ENCODE measurements at places on chromosomes 12 and 14.

GRCh38 chr14:78611796-78612571 lies 441.8 kb downstream of the NRXN3 start:
- DNase-seq, result no peak

- no peak for DNase-seq
Measured at GRCh38 chr12:102010265-102010994, 51.4 kb downstream of the WASHC3 start.

DNA sequence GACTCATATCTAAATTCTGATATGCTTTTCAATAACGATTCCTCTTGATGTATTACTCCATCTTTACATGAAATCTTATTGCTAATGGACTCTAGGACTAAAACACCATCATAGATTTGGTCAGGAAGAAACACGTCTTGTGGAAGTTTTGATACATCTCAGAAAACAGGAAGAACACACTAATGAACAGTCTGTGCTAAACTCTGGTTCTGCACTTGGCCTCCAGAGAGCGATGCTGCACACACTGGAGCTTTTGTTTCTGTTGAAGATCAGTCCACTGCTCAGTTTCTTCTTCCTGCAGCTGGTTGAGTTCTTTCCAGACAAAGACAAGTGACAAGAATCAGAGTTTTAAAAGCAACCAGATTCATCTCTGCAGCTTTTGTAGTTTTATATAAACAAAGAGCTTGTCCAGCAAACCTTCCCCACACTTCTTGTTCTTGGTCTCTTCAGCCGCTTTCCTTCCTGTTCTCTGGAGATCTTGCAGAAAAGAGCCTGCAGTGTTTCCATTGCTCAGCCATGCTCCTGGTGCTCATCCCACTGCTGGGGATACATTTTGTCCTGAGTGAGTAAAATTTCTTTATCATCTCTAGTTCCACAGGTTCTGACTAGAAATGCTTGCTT lies 229.1 kb upstream of the OR4E1 start:
- DNase-seq, result no peak

DNA sequence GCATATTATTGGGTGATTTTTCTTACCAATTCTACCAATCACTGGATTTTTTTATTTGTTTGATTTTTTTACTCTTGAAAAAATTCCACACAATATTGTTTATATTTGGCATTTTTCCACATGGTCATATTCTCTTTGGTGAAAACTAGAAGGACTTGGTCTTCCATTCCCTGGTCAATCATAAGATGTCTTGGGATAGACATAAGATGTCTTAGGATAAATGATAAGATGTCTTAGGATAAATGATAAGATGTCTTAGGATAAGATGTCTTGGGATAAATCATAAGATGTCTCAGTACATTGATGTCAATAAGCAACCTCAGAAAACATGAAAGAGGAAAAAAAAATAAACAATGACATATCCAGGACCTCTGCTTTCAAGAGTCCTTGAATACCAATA lies 309.1 kb downstream of the LRFN5 start:
- no peak for DNase-seq

- no peak for DNase-seq
Measured at GRCh38 chr14:89531661-89532335, 114.8 kb upstream of the FOXN3 start.

DNA sequence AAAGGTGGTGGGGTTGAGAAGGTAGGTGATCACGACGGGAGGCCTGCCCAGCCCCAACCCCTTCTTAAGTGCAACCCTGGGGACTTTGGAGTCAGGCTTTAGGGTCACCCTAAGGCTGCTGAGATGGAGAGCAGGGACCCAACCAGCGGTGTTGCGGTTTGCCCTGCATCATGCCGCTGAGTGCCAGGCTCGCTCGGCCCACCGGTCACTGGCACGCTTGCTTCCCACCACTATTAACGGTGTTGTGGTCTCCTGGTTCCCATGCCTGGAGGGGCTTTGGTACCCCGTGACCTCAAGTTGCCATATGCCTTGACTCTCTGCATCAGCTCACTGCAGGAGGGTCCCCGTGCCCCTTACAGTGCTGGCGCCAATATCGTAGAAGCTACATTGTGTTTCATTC lies 18.4 kb upstream of the MEG3 start:
- no peak for DNase-seq

- no peak for DNase-seq
Measured at GRCh38 chr12:52860102-52860823, 11.5 kb upstream of the KRT78 start.

DNA sequence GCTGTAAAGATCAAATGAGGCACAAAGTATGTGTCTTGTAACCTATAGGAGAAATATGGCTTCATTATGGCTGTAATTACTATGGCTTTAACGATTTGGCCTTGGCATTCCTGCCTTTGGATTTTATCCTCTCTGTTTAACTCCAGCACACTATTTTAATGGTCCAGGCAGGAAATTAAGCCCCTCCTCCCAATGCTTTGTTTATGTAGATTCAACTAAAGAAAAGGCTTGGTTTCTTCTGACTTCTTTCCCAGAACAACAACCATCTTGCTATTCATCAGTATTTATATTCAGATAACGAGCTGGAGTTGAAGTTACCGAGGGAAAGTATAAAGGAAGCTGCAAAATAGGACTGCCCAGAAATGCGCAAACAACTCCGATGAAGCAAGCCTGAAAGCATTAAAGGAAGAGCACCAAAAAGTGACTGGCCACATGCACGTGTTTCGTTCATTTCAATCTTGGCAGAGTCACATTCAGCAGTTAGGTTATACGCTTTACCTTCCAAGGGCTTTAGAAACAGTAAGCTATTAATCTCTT lies 104.6 kb downstream of the NELL2 start:
- no peak for DNase-seq

DNA sequence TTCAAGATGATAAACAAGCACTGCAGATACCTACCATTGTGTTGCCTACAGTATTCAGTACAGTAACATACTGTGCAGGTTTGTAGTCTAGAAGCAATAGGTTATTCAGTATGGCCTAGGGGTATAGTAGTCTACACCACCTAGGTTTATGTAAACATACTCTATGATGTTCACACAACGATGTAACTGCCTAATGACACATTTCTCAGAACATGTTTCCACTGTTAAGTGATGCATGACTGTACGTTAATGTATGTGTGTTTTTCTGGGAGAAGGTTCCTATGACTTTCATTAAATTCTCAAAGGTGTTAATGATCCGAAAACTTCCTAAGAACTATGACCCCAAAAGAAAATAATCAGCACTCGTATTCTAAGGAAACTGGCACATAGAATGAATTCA lies 20.9 kb upstream of the CALM1 start:
- no peak for DNase-seq

DNA sequence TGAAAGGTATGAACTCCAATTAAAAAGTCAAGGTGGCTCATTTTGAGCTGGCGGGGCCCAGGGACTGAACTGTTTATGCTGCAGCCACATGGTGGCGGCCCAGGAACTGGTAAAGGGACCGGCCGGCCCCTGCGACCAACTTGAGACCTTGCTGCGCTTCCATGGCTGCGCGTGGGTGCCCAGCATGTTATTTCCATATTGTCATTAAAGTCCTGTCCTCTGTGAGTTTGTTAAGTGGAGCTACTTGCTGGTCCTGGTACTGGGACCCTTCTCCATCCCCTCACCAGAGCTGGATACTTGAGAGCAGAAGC lies 62.3 kb downstream of the BEGAIN start:
- DNase-seq, result no peak

GRCh38 chr14:32508281-32508680 lies 179.2 kb downstream of the AKAP6 start:
- DNase-seq, result no peak

GRCh38 chr12:126869644-126870043 lies 1397.3 kb upstream of the TMEM132C start:
- DNase-seq, result no peak

DNA sequence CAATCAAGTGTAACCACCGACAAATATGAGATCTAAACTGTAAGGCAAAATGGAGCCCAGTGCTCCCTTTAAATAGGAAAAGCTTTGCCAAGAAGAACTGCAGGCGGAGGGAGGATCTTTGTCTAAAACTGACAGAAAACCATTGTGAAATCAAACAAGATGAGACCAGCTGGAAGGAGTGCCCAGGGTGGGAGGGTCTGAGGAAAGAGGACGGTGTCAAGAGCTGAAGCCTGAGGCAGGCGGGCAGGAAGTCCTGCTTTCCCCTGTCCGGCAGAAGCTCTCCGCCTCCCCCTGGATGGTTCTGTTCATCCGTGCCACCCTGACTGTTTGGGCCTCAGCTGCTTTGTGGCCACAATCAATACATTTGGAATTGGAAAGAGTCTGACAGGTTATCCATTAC lies 37.5 kb downstream of the CDC42BPB start:
- DNase-seq, result no peak

DNA sequence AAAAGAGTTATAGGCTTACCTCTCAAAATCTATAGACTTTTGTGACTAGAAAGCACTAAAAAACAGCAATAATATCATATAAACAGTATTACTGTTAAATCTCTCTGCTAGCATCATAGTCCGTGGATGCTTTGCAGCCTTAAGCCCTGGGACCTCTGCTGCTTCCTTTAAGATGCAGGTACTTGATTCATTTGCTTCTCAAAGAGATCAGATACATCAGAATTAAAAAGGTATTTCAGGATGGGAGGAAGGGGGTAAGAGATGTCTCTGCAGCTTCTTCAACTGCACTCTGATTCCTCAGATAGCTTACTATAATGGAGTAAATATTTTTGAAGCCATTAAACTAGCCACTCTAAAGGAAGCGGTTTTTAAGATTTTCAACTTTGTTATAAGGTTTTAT lies 49.3 kb downstream of the PAPLN start:
- no peak for DNase-seq

- DNase-seq, result no peak
Measured at GRCh38 chr12:122886851-122887818, 8.8 kb downstream of the VPS37B start.

GRCh38 chr12:18320036-18320617 lies 58.8 kb downstream of the PIK3C2G start:
- DNase-seq, result no peak

DNA sequence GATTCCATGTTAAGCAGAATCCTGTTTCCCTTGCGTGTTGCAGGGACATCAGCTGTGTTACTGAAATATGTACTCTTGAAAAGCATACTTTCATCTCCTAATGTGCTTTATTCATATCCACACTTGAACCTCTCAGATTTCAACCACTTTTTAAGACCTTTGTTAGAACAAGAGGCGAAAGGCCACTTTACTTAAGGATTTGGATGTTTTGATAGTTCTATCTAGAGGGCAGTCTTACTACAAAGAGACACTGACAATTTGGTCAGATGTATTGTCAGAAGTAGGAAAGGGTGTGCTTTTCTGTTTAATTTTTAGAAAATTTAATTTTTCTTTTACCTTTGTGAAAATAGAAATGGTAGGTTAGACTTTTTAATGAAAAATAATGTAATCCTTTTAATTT lies 267.9 kb downstream of the TMTC2 start:
- DNase-seq, result no peak

DNA sequence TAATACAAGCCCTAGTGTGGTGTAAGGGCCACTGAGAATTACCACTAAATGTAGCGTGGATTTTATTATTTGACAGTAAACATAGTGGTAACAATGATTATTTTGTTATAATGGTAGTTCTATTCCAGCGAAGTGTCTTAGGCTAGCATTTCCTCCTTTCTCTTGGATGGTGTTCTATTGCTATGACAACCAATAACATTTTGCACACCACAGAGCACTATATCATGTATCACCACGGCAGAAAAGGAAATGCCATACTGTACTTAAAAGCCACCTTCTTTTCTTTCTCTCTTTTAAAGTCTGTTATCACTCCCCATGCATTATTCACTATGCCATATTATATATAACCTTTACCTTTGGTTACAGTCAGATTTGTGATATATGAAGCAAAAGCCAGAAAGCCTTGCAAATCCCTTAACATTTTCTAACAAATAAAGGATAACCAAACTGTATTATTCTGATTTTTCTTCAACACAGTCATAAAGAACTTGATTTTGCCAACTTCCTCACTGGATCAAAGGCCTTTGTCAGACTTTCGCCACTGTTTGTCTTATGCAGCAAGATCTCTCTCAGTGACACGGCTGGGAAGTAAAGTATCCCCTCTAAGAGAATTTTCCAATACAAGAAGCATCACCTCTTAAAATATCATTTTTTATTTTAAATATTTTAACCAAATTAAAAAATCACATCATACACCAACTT lies 195.8 kb downstream of the FOXN3 start:
- no peak for DNase-seq

DNA sequence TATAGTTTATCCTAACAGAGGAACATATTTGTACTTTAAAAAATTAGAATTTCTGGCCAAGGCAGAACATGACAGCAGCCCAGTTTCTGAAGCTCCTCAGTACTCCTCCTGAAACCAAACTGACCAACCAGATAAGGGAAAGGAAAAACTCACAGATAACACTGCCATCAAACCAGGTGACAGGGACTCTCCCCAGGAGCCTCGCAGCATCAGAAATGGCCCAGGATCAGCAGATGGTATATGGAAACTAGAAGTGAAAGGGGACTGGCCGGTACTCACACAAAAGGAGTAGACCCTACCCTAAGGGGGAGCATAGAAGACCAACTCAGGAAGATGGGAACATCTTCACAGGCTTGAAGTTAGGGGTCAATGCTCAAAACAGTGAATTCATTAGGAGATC lies 22.0 kb downstream of the GALC start:
- no peak for DNase-seq

DNA sequence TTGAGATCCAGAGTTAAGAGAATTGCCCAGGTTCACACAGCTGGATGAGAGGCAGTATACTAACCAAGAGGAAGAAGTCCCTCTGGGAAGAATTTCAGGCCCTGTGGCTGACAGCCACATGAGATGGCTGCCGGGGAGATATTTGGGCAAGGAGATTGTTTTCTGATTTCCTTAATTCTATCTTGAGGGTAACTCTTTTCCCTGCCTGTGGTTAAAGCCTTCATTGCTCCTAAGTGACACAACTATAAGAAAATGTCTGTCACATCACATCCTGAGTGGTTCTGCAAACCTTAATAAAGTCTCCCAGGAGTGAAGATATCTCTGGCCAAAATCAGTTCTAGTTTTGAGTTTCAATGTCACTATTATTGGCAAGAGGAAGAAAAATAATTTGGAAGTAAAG lies 9.6 kb downstream of the ARHGDIB start:
- no peak for DNase-seq

DNA sequence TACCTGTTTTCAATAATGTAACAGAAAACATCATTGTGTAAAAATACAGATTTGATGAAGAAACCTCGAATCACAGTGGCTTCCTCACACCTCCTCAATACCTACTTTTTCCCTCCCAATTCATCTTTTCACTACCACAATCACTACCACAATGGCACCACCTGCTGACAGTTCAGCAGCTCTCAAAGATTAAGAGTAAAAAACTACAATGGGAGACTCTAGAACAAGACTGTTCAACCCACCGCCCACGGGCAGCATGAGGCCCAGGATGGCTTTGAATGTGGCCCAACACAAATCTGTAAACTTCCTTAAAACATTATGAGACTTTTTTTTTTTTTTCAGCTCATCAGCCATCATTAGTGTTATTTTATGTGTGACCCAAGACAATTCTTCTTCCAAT lies 15.2 kb downstream of the MED6 start:
- no peak for DNase-seq

GRCh38 chr14:37870632-37871346 lies 275.4 kb downstream of the TTC6 start:
- DNase-seq, result no peak

- no peak for DNase-seq
Measured at GRCh38 chr12:7905071-7905470, 30.9 kb downstream of the SLC2A3 start.

- no peak for DNase-seq
Measured at GRCh38 chr12:112190231-112191025, 65.1 kb downstream of the TRAFD1 start.

Measured in stimulated activated CD8-positive, alpha-beta memory T cell treated with anti-CD3 and anti-CD28 coated beads, Interleukin-12 subunit alpha, Interleukin-12 subunit beta, amount 100 ng/mL, for 4 hours (primary cell).